Motor neuron (in vitro differentiated cells): ENCODE measurements at places on chromosomes 1 and 21. TPM values are rescaled to one million over a fixed set of nuclear protein-coding genes. Genes with fewer than 3 reads are reported as not detected.

The CRYBG2 gene
- total RNA-seq: 3.5 and 4.1 TPM in 2 replicates

The RWDD3 gene
- total RNA-seq: 18.6 and 20.8 TPM in 2 replicates

The KIAA0319L gene
- total RNA-seq: 52.7 and 54.8 TPM in 2 replicates

The GPR3 gene
- total RNA-seq: 2.8 and 3.0 TPM in 2 replicates

The CR1 gene
- not detected in 2 replicates for total RNA-seq

The ZNHIT6 gene
- total RNA-seq: 30.1 and 30.3 TPM in 2 replicates

The FCGR3A gene
- not detected in 2 replicates for total RNA-seq

The FAM78B gene
- 4.9 and 6.6 TPM in 2 replicates for total RNA-seq

The FCRL6 gene
- 0.68 and 1.0 TPM in 2 replicates for total RNA-seq

The KRTAP12-2 gene
- 1.5 TPM in 1 of 2 replicates, not detected in the other for total RNA-seq

The RAP1GAP gene
- total RNA-seq: 7.6 and 8.7 TPM in 2 replicates

The DNAI4 gene
- 13.2 and 16.2 TPM in 2 replicates for total RNA-seq

The LMNA gene
- total RNA-seq: 94.7 and 108 TPM in 2 replicates

The GJA9 gene
- 0.29 and 0.97 TPM in 2 replicates for total RNA-seq

The OR6N1 gene
- total RNA-seq: 0.15 and 0.16 TPM in 2 replicates

The KLHDC7A gene
- total RNA-seq: 0.83 and 0.85 TPM in 2 replicates

The LRRC8D gene
- total RNA-seq: 55.2 and 59.0 TPM in 2 replicates

The NUDT4B gene
- total RNA-seq: 1.2 and 2.0 TPM in 2 replicates

The IFNAR2 gene
- total RNA-seq: 8.1 and 13.4 TPM in 2 replicates

The S100A1 gene
- 1.9 and 2.5 TPM in 2 replicates for total RNA-seq

The CSF1 gene
- 1.6 and 2.4 TPM in 2 replicates for total RNA-seq

The NR1I3 gene
- 1.3 and 2.6 TPM in 2 replicates for total RNA-seq

The PALMD gene
- 0.92 and 1.3 TPM in 2 replicates for total RNA-seq

The RNU5D-1 gene
- under 0.01 TPM in 2 replicates for total RNA-seq

The DR1 gene
- total RNA-seq: 43.4 and 49.0 TPM in 2 replicates

The HHIPL2 gene
- total RNA-seq: 0.76 and 1.5 TPM in 2 replicates

The ATXN7L2 gene
- total RNA-seq: 9.4 and 11.9 TPM in 2 replicates

The CD160 gene
- 2.3 and 2.4 TPM in 2 replicates for total RNA-seq

The S100A7 gene
- not detected in 2 replicates for total RNA-seq

The NPHP4 gene
- total RNA-seq: 12.2 TPM in 2 replicates

The SELENBP1 gene
- 1.6 and 1.8 TPM in 2 replicates for total RNA-seq

The C1orf116 gene
- 0.13 and 0.85 TPM in 2 replicates for total RNA-seq

The NES gene
- total RNA-seq: 6.0 and 6.4 TPM in 2 replicates

The NBPF6 gene
- not detected in 2 replicates for total RNA-seq

The PADI2 gene
- 1.3 and 1.4 TPM in 2 replicates for total RNA-seq

The TARDBP gene
- 50.5 and 78.7 TPM in 2 replicates for total RNA-seq

The PPIAL4G gene
- total RNA-seq: 0.15 TPM in 1 of 2 replicates, not detected in the other

The SEC16B gene
- total RNA-seq: 0.81 and 1.0 TPM in 2 replicates
